Activated T-helper 1 cell treated with anti-CD3 and anti-CD28 coated beads, Interleukin-2, amount 50 U/mL, for 16 hours (primary cell): ENCODE measurements at places on chromosomes 7 and 10.

- DNase-seq, result no peak
These were observed 20.6 kb upstream of the USP6NL start for GRCh38 chr10:11631890-11632587.

- DNase-seq, result no peak
These were observed 47.3 kb downstream of the ST8SIA6 start for GRCh38 chr10:17407047-17407446.

GRCh38 chr7:132023466-132023865, 467.0 kb upstream of the PODXL start:
- DNase-seq, result no peak

GRCh38 chr7:154409703-154410311, 357.6 kb downstream of the DPP6 start:
- no peak for DNase-seq

GRCh38 chr7:106071356-106071998, 40.6 kb downstream of the SYPL1 start:
- DNase-seq, result no peak

GRCh38 chr7:52463341-52463740, 572.1 kb upstream of the POM121L12 start:
- no peak for DNase-seq

DNA sequence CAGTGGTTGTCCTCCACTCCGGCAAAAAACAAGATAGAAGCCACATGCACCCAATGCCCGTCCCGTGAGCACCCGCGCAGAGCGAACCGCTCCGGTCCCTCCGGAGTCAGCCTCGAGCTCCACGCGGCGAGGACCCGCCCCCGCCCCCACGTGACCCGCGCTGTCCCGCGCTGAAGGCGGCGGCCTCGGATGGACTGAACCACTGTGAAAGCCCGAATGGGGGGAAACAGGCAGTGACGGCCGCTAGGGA, 766 bp upstream of the EIF3B start:
- peak; percentile 87 for DNase-seq

DNA sequence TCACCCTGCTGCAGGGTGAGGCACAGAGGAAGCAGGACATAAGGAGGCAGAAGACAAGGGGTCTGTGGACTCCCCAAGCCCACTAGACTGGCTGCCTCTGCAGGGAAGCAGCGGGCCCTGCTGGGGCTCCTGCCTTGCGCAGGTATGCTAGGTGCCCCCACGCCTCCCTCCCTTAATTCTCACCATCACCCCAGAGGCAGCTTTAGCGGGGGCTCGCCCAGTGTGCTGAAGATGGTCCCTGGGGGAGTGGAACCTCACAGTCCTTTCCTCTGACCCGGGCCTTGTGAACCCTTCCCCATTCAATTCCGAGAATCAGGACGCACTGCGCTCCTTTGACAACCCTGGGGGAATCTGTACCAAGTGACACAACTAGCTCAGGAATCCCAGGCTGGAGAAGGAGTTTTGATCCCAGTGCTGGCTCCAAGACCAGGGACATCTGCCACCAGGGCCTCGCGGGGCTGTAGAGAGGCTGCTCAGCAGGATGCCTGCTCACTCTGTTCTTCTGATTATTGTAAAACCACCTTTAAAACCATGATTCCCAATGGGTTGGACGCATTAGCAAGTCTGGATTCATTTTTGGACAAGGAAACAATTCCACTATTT, 468.4 kb downstream of the TCERG1L start:
- DNase-seq, result no peak

DNA sequence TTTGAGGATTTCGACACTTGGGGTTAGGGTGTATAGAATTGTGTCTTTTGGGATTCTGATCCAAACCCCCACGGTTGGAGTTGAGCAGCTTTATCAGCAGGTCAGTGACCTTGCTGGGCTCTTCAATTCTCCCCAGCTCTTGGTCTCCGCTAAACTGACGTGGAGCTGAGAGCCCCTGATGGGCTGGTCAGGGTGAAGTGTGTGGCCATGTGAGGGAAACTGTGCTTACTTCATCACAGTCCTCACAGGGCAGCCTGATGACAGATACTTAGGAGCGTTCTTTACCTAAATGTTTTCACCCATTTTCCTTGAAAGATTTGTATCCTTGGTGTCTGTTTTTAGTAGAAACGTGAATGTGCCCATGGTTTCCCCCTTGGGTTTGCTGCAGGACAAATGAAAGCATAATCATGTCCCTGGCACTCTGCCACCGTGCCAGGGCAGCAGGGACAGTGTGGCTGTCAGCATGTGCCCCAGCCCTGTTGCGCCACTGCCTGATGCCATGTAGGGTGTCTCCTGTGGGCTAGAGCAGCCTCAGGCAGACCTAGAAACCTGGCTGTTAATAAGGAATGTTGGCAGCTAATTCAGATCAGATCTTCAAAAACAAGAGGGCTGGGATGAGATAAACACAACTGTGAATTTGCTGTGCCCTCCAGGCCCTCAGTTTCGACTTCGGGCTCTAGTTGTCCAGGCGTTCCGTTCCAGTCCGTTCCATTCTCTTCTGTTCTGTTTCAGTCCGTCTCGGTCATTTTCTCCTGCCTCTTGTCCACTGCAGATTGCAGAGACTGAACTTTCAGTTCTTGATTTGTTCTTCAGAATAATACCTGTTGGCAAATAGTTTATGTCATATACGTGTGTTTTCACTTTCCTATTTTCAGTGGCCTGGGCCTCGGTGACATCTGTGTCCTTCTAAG, 96.8 kb downstream of the TRRAP start:
- DNase-seq, result no peak

- no peak for DNase-seq
These were observed 621.2 kb downstream of the SDK1 start for GRCh38 chr7:3922175-3922635.

- DNase-seq, result no peak
These were observed 27.0 kb downstream of the ADRB1 start for GRCh38 chr10:114070710-114071109.

DNA sequence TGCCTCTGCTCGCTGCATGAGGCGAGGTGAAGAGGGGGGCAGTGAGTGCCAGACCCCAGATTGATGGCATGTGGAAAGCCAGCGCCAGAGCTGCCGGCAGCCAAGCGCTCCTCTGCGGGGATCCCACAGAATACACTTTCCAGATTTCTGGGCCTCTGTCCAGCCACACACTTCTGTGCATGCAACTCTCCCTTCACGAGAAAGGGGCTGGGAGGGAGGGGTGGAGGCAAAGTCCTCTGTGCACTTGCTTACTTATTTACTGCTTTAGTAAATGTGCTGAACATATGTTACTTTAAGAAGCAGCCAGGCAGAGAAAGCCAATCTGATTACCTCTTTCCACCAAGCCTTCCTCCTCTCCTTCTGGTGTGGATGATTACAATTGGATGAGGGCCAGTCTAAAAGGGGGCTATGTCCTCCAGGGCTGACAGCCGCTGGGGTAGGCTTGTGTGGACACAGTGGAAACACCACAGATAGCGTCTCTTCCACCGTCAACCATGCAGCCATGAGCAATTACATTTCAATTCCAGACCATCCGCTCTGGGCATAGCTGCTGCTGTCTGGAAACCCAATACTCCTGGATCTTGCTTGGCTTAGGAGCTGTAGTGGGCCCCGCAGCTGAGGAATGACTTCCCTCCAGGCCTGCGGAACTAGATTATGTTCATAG, 322.8 kb upstream of the ANKRD30A start:
- DNase-seq, result no peak

- DNase-seq, result no peak
These were observed 519 bp upstream of the RPP38 start for GRCh38 chr10:15096661-15097010.

- no peak for DNase-seq
These were observed 27.4 kb upstream of the GRID1 start for GRCh38 chr10:86393862-86394455.

GRCh38 chr10:98556061-98556460, 109.3 kb upstream of the HPS1 start:
- no peak for DNase-seq

DNA sequence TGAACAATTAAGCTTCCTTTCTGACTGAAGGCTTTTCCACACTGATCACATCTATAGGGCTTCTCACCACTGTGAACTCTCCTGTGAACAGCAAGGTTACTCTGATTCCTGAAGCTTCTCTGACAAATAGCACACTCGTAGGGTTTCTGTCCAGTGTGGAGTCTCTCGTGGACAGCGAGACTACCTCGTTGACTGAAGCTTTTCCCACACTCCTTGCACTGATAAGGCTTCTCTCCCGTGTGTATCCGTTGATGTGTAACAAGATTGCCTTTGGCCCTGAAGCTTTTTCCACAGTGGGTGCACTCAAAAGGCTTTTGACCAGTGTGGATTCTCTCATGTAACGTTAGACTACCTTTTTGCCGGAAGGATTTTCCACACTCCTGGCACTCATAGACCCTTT, 4.4 kb downstream of the ZNF32 start:
- DNase-seq, result no peak

DNA sequence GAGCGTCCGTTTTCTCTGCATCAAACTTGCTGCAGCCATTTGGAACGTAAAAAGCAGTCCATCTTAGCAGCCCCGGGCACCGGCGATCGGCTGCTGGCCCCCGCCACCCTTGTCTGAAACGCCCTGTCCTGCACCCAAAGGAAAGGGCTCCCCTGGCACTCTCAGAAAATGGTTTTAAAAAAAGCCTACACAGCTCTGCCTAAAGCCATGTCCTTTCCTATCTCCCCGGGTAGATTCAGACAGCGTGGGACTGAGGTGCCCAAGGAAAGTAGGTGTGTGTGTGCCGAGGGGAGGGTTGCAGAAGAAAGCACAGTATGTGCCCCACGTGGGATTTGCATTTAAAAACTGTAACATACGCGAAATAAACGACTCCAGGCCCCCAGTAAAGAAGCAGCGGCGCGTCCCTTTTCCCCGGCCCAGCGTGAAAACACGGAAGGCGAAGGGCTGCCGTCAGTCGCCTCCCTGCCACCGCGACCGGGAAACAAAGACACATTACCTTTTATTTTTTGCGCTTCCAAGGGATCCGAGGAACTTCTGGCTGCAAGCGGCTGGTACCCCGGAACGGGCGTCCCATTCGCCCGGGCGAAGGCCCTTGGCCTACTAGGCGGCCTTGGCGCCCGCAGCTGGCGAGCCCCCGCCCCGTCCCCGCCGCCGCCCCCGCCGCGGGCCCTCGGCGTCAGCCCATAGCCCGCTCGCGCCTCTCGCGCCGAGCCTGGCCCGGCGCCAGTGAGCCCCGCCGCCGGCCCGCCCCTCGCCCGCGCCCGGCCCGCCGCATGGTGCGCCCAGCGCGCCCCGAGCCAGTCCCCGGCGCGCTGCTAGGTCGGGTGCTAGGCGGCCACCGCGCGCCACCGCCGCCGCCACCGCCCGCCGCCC, 304.6 kb downstream of the PRPF18 start:
- DNase-seq, result no peak
